SK-N-SH (cell line): ENCODE measurements at places on chromosomes 3 and 15.

GRCh38 chr15:53716909-53717876 is 42.3 kb downstream of the WDR72 start:
- no peak for DNase-seq

DNA sequence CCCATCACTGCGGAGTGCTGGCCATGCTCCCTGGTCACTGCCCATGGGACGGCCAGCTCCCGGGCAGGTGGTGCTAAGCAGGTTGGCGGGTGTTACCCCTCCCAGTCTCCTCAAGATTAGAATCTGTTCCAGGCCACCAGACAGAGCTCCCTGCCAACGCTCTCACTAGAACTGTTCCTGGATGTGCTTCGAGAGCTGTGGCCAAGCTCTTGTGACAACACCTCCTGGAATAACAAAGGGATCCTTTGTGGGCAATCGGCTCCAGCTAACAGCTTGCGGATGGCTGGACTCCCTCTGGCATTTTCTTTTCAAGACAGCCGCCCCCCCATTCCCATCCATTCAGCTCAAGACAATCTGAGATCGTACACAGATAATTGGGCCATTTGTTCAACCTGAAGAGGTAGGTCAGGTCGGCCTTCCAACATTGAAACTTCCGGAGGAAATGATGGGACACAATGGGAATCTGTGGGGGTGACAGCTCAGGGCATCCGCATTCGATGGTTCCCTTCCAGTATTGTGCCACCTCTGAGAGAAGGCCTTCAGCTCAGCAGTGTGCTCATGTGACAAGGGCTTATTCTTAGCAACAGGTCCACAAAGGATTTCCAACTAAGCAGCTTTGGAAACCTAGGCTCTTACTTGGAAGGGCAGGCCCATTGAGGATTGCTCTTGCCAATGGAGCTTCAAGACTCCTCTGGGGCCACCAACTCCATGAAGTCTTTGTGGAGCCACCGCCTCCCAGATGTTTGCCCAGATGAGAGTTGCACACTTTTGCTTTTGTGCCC is 11.6 kb upstream of the EPHB3 start:
- no peak for DNase-seq

DNA sequence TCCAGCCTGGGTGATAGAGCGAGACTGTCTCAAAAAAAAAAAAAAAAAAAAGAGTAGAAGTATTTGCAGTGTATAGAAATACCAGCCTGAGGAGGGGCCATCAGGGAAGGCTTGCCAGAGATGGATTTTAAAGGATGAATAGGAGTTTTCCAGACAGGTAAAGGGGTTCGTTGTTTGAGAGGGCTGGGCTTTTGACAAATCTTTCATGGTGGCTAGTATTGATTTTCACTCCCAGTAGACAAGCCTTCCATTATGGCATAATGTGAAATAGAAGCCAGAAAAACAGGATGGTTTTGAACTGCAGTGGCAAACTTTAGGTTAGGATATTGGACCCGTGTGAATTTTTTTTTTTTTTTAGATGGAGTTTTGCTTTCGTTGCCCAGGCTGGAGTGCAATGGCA is 3.6 kb downstream of the PTPN23 start:
- DNase-seq = no peak

DNA sequence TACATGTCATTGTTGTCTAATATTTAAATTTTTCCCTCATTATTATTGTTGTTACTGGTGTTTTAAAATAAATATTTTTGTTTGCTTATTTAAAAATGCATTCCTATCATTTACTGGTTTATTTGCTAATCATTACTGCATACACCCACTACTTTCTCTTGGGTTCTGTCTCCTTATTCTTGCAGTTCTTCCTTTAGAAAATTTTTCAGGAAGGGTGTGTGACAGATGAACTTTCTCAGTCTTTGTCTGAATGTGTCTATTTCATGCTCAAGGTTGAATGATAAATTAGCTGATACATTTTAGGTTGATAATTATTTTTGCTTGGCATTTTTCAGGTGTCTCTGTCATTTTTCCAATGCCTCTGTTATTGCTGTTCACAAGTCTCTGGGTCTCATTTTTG is 7.4 kb downstream of the AQP9 start:
- DNase-seq = no peak

GRCh38 chr3:183312433-183312832 is 59.4 kb downstream of the B3GNT5 start:
- no peak for DNase-seq
